Uterus (tissue), 4 donors: ENCODE measurements at places on chromosomes 13 and 19. TPM values are rescaled to one million over a fixed set of nuclear protein-coding genes. Genes with fewer than 3 reads are reported as not detected.

MBD3L2B gene
- total RNA-seq: not detected

DNA sequence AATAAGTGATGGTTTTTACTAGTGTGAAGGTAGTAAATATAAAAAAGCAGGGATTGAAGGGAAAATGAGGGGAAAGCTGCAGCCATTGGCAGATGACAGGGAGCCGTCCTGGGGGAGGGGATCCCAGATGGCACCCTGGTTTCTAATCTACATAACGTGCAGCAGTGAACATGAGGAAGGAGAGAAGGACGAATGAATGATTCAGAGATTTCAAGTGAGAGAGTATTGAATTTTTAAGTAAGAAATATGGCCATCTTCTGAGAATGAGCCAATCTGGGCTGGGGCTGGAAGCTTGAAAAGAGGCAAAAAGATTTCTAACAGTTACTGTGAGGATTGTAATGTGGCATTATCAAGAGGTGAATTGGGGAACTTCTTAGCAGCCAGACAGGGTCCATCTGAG is 414.2 kb downstream of the MYO16 start:
- H3K36me3 ChIP-seq: no peaks in the 10 kb centered on the region
- no peak overlapping the region for H3K4me3 ChIP-seq
- no peak overlapping the region for H3K27ac ChIP-seq
- no peaks in the 10 kb centered on the region for H3K27me3 ChIP-seq
- no peaks in the 10 kb centered on the region for H3K4me1 ChIP-seq

- no peaks in the 10 kb centered on the region for H3K4me1 ChIP-seq
- no peaks in the 10 kb centered on the region for H3K27me3 ChIP-seq
- no peaks in the 10 kb centered on the region for H3K36me3 ChIP-seq
- no peak overlapping the region for H3K27ac ChIP-seq
- no peak for DNase-seq
- no peak overlapping the region for H3K4me3 ChIP-seq
Measured at GRCh38 chr19:28363254-28363653, 849.7 kb downstream of the UQCRFS1 start.

PROSER1 gene
- total RNA-seq: 11.0 TPM

TINCR gene
- total RNA-seq: not detected

- no peak overlapping the region for H3K27ac ChIP-seq
- no peak for DNase-seq
- no peaks in the 10 kb centered on the region for H3K36me3 ChIP-seq
Measured at GRCh38 chr13:71513411-71514033, 353.5 kb downstream of the DACH1 start.

GRCh38 chr19:58536852-58537798 is 6.7 kb upstream of the TRIM28 start:
- H3K4me1 ChIP-seq: peaks cover 3% of the 10 kb centered on the region
